ENCODE measurements at places on chromosomes 5 and 9.

DNA sequence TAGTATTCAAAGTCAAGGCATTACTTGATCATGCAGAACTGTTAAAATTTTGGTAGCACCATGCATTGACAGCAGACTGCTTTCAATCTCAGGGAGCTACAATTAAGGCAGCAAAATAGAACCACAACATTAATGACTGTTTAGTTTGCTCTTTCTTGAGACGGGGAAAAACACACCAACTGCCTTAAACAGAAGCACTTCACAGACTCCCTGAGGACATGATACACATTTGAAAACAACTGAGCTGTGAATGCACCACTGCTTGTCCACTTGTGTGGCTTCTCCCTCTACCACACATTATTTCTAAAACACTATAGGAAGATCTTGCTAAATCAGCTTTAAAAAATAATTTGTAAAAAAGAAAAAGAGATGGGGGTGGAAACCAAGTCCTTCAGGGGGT, 79.6 kb upstream of the MAST4 start:
- DNase-seq, result no peak

DNA sequence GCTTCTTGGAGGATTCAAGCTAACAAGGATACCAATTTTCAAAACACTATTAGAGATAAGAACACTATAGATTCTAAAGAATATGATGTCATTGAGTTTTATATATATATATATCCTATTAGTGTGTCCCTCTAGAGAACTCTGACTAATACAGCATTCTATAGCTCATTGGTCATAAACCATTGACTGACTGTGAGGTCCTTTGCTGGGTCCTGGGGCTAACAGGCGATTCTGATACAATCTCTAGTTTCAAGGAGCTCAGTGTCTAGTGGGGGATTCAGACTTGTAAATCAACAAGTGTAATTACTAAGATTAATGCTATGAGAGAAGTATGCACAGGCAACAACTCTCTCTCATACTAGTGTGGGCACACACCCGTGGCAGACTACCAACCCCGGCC, 234.5 kb downstream of the DENND1A start:
- no peak for DNase-seq

DNA sequence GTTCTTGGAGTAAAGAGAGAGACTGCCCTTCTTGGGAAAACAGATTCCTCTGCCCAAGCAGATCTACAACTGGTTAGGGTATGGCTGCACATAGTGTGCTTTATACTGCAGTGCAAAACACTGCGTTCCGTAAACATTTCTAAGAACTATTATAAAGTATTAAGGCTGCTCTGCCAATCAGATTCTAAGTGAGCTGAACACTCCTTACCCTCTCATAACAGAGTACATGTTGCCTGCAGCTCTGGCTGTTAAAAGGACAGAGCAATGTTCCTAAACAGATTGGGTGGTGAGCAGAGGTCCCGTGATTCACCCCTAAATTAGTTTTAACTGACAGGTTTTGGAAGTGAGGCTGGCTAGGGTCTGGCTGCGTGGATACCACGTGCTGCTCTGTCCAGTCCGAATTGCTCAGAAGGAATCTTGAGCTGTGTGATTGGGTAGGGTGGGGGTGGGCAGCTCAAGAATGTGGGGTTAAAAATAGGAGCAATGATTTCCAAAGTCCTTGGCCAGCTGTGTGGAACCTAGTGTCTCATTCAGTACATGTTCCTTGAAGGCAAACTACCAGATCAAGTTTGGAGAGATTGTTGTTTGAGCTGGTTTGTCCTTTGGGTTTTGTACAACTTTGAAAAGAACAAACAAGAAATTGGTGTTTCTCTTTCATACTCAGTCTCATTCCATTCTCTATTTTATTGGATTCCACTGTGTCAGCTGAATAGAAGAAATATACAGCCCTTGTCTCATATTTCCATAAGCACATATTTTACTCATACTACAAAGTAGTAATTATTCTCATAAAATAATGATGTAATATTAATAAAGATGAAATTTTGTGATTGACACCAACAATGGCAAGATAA, 497.6 kb upstream of the CD180 start:
- no peak for DNase-seq

DNA sequence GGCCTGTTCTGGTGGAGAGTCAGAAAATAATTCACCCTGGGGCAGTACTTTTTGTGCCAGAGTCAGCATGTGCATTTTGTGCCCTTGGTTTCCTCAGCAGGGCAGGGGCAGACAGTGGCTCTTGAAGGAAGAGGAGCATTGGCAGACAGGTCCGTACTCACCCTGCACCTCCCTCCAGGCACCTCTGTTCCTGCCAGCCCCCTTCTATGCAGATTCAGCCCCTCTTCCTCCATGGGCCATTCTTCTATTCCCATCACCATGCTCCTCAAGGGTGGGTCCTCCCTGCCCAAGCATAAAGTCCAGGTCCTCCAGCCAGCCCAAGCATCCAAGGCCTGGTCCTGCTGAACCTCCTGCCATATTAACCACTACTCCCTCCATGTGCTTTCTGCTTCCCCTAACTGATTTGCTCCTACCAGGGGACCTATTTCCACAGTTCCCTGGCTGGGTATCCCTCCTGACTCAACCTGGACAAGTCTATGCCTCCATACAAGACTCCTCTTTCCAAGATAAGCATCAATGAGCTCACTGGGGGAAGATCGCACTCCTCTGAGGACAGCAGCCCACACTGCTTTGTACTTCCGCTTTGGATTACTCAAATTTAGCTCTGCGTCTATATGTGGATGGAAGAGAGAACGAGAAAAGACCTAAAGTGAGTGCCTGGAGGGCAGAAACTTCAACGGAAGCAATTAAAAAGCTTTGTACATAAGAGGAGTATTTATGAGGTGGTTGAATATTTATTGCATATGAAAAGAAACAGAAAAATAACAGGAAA, 9.3 kb upstream of the ACSL6 start:
- no peak for DNase-seq

DNA sequence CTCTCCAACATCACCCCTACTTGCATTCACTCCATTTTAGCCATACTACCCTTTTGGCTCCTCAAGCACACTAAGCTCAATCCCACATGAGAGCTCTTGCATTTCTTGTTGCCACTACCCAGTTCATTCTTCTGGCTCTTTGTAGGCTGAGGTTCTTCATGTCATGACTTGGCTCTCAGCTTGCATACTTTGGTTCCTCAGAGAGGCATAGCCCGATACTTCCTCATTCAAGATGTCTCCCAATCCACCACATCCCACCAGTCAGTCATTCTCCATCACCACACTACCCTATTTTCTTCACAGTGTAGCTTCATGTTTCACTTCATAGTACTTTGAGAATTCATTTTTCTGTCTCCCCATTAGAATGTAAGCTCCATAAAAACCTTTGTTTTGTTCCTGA, 116.7 kb downstream of the NR6A1 start:
- no peak for DNase-seq

DNA sequence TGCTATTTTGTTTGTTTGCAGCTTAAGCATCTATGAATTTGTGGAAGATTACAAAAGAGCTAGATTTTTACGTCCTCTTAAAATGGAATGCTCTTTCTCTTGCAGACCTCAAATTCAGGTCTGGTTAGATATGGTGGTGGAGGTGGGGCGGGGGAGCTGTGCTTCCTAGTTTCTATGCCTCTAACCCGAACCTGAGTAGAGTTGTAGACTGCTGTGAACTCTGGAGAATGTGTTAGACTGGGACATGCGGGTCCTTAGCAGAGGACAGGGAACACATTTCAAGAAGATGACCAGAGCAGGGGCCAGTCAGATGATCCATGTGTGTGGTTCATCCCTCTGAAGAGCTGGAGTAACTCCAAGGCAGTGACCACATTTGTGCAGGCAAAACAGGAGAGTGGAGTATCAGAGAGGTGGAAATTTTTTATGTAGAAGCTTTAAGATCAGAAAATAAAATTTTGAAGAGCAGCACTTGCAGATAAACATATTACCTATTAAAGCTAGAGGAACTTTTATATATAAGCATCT, 154.9 kb downstream of the FAM174A start:
- DNase-seq, result no peak

DNA sequence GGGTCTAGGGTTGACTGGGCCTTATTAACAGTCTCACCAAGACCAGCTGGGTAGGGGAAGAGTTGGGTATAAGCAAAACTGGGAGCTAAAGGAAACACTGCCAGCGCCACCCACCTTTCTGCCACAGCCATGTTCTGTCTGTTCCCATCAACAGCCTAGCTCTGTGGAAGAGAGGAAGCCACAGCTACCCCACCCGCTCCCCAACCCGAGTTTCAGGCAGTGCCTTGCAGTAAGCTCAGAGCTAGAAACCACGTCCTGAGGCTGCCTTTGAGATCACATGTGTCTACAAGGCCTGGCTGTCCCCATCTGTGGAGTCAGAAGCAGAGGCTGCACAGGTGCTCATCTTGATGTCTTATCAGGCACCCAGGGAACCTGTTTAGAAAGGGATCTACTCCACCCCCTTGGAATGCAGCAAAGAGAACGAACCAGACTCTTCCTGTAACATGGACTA, 15.3 kb downstream of the HNRNPH1 start:
- no peak for DNase-seq

DNA sequence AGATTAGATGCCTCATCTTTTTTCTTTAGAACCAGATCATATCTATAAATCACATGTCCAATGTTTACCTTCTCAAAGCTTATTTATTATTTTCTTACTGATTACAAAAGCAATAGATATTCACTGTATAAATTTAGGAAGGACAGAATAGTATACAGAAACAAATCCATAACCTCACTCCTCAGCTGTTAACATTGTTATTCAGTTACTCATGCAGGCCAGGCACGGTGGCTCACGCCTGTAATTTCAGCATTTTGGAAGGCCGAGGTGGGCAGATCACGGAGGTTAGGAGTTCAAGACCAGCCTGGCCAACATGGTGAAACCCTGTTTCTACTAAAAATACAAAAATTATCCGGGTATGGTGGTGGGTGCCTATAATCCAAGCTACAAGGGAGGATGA, 15.3 kb downstream of the STOM start:
- DNase-seq, result no peak

DNA sequence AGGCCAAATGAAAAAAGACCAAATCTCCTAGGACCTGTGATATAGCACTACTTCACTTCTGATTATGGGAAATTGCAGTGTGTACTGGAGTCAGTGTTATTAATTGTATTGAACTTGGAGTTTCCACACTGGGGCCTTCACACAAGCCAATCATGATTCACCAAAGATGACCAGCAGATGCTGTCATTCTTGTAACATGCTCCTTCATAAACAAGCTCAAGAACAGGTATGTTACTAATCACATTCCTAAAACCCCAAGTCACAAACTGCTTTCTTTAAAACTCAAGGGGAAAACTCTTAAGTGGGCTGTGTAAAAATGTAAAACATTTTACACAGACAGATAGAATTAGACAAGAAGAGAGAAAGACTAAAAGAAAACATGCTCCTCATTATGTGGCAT, 5.6 kb downstream of the KLHL3 start:
- no peak for DNase-seq

- DNase-seq, result peak; percentile 31
Measured at GRCh38 chr9:13033959-13034693, 245.4 kb downstream of the MPDZ start.

DNA sequence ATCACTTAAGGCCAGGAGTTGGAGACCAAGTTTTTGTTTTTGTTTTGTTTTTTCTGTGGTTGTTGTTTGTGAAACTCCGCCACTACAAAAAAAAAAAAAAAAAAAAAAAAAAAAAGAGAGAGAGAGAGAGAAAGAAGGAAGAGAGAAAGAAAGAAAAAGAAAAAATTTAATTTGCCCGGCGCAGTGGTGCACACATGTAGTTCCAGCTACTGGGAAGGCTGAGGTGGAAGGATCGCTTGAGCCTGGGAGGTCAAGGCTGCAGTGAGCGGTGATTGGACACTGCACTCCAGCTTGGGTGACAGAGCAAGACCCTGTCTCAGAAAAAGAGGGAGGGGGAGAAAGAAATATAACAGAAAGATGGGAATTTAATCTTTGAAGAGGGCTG, 902 bp downstream of the THG1L start:
- no peak for DNase-seq

DNA sequence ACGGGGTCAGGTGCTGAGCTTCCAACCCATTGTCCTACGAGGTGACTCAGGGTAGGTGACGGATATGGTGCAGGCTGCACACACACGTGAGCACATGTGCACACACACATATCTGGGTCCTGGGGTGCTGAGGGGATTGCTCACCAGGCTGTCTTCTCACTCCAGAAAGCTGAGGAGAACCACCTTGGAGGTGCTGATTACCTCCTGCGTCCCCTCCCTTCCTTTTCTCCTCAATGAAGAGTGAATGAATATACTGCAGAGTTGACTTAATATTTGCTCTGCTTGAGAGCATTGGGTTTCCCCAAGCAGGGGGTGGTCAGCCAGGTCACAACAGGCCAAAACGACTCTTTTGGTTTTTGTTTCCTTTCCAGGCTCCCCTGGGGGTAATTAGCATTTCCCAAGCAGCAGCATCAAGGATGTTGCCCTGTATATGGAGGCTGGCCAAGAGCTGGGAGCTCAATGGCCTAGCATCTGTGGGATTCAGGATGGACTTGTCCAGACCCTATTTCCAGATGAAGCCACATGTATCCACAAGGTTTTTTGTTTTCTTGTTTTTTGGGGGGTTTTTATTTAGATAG, 49.7 kb downstream of the PDZD2 start:
- DNase-seq, result no peak

DNA sequence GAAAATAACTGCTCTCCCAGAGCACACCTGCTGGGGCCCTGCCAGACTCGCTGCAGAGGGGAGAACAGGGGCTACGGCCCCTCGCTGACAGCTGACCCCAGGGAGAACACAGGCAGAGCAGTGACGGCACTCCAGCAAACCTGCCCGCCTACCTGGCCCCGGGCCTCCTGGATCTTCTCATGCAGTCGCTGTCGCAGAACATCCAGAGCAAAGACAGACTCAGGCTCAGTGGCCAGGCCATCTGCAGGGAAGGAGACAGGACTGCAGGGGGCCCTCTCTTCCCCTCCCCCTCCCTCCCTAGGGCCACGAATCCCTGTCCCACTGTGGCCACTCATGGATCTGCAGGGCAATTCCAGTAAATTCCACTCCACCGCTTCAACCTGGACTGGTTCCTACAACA, 2.4 kb downstream of the SURF6 start:
- DNase-seq, result no peak

- DNase-seq, result no peak
Measured at GRCh38 chr5:172150514-172151425, 37.3 kb downstream of the STK10 start.

DNA sequence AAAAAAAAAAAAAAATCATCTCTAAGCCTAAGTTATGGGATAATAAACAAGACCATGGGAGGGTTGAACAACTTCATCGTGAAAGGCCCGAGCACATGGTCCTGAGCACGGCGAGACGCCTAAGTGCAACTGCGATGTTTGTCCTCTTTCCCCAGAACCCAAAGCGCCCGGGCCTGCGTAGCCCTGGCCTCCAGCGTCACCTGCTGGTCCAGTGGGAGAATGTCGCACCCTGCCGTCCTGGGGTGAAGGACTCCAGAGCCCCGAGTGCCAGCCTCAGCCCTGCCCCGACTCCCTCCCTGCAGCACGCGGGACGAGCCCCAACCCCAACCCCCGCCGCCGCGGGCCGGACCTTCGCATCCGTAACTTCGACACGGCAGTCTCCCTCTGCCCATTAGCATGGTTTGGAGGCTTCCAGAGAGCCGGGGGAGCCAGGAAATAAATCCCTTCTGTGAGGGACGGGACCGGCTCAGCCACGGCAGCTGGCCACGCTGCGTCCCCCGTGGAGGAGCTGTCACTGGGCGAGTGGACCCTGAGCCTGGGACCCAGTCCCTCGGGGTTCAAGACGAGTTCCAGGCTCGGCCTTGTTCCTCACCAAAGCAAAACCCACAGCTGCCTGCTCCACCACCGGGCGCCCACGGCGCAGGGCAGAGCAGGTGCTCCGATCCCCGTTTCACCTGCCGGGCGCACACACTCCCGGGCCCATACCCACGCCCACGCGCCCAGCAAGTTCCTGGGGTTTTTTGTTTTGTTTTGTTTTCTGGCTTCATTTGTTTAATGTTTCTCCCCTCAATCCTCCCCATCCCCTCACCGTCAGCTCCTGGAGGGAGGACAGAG, 132.5 kb upstream of the HAND1 start:
- DNase-seq, result peak; percentile 15
